ENCODE measurements at places on chromosomes 4 and X.
A peak's percentile ranks its signal among the peaks of the same experiment; 100 is the strongest.

DNA sequence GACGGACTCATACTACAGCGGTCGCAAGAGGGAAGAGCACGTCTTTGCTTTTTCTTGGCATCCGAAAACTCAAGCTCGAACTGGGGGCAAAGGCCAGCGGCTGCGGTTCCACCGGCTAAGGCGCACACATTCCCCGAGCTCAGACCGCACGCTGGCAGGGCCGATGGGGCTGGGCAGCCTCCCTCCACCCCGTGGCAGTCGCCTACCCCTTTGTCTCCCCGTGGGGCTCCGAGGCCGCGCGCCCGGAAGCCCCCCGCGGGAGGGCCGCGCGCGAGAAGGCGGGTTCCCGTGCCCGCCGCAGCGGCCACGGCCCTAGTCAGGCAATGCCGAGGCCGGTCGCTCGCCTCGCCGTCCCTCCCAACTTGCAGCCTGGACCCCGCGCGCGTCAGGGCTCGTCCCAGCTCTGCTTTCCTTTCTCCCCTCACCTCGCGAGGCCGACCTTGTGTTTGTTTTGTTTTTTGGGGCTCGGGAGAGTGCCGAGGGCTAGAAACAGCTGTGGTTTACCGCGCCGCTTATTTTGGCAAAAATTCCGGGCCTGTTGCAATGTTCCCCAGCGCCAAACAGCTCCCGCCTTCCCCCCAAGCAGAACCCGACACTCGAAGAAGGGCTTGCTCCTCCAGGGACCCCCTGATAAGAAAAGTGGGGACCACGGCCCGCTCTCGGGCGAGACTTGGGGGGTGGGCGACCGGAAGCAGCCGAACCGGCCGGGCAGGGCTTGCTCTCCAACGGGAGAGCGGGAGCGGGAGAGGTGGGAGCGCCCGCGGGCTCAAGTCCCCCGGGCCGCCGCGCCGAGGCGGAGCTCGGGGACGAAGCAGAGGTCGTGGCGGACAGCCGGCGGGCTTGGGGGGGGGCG lies 561 bp upstream of the N4BP2 start:
- DNase-seq = peak; percentile 89

DNA sequence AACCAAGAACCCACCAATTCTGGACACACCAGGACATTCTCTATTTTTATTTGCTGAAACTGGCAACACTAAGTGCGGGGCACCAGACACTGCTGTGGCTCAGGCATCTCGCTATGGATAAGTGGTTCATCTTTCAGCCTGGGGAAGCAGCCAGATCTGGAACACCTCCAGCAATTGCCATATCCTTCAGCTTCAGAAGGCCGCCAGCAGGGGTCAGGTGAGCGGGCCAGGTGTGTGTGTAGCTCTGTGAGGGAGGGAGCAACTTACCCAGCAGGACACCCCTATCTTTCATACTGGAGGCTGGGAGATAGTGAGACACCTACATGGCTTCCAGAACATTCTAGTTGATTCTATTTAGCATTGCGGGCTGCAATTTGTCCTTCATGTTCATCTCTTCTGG lies 57.0 kb upstream of the GBA3 start:
- no peak for DNase-seq

DNA sequence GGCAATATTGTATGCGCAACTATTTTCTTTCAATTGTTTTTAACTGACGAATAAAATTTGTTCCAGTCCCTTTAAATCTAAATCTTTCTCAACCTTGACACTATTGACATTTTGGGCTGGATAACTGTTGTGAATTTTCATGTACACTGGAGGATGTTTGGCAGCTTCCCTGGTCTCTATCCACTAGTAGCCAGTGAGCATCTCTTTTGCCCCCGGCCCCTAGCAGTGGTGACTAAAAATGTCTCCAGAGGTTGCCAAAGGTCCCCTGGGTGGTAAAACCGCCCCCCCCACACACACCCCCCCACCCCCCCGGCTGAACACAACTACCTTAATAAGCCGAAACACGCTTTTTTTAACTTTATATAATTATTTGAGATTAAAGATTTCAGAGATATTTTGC lies 514 bp downstream of the FANCB start:
- no peak for DNase-seq

DNA sequence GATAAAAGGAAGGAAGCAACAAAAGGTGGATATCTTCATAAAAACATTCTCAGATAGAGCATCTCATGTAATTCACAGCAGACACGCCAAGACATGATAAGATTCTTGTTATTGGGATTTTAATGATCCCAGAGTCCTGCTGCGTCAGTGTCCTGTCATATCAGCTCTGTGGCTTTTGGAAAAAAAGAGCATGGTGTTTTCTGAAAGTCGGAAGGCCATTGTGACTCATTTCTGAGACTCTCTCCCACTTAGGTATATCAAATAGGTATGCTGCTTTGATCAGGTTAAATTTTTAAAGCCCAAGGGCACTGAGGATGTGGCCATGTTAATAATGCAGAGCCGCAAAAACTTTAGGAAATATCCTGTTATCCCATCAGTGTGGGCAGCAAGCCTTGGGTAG lies 481.0 kb downstream of the KCNIP4 start:
- no peak for DNase-seq

DNA sequence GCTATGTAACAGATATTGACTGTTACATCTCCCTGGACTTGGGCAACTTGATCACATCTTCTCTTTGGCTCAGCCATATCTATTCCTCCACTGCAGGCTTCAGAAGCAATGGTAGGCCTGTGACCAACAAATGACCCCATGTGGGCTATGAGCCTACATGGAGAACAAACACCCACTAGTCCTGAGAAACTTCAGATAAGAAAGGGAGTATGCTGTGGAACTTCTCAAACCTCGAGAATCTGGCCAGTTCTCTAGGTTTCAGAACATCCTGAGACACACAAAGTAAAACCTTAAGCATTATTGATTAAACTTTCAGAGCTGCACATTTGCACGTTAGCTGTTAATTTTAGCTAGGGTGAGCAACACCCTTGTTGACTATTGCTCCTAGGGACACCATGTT lies 16.3 kb downstream of the RBMX2 start:
- DNase-seq = no peak

DNA sequence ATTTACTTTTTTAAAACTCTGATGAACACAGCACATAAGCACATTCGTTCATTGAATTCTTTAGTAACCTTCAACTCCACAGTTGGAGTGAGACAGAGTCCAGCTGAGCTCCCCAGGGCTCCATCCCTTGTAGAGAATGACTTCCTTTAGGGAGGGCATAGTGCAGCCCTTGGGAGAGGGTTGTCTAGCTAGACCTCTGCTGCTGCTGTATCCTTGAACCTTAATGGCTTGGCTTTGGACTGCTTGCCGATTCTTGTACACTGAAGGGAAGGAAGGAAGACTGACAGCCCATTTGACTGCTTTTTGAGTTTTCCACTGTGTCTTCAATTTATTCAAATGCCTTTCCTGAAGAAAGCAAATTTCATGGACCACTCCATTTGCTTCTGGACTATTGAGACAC lies 19.4 kb upstream of the FGG start:
- DNase-seq = no peak

DNA sequence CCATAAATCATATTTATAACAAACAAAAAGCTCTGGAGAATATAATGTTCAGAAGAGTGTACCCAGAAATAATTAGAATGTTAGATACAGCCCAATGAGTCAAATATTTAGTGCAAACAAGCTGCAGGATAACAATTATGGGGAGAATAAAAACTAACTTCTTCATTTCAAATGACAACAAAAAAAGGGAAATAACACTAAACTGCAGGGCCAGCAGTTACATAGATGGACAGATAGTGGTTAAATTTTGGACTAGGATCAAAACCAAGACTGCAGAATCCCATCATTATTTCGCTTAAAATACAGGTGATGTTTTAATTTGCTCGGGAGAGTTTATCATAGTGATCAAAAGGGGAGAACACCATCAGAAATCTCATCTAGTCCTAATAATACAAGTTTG lies 617 bp upstream of the GPR34 start:
- DNase-seq = no peak

DNA sequence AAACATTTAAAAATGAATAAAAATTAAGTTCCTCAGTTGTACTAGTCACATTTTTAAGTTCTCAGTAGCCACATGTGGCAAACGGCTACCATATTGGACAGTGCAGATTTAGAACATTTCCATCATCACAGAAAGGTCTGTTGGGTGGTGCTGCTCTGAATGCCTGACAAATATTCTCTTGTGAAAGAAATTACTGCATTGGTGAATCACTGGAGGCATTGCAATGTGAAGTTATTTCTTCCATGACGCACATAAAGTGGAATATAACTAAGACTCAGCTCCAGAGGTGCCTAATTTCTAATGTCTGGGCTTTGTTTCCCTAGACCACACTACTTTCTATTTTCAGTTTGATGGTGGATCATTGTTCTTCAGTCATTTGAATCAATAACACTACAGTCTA lies 44.9 kb downstream of the CLNK start:
- DNase-seq = no peak

GRCh38 chrX:79413963-79414362 lies 46.8 kb upstream of the ITM2A start:
- DNase-seq = no peak

- peak; percentile 24 for DNase-seq
Observed at GRCh38 chr4:181761156-181761555, 482.0 kb upstream of the TENM3 start.

DNA sequence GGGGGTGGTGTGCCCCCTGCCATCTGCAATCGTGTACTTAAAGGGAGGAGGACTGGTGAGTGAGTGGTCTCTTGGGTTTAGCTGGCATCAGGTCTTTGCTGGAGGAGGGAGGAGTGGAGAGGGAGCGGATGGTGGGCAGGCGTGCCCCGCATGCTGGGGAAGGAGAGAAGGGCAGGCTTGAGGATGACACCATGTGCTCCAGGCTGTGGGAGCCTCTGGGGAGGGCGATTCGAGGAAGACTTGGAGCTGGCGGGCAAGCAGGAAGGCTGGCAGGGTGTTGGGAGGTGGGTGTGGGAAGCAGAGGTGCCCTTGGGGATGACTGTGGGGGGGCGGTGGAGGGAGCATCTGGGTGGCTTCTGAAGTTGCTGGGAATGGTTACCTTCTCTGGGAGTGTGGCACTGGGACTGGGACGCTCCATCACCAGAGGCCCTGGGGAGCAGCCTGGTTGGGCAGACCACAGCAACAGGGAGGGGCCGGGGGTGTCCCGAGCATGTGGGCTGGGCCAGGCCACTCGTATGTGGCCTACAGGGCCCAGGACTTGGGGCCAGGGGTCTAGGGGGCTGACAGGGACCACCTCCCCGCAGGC lies 30.8 kb upstream of the AFAP1 start:
- no peak for DNase-seq

GRCh38 chrX:42149765-42150164 lies 226.4 kb upstream of the CASK start:
- DNase-seq = peak; percentile 49

GRCh38 chr4:184383497-184384055 lies 90.8 kb downstream of the IRF2 start:
- peak; percentile 96 for DNase-seq

DNA sequence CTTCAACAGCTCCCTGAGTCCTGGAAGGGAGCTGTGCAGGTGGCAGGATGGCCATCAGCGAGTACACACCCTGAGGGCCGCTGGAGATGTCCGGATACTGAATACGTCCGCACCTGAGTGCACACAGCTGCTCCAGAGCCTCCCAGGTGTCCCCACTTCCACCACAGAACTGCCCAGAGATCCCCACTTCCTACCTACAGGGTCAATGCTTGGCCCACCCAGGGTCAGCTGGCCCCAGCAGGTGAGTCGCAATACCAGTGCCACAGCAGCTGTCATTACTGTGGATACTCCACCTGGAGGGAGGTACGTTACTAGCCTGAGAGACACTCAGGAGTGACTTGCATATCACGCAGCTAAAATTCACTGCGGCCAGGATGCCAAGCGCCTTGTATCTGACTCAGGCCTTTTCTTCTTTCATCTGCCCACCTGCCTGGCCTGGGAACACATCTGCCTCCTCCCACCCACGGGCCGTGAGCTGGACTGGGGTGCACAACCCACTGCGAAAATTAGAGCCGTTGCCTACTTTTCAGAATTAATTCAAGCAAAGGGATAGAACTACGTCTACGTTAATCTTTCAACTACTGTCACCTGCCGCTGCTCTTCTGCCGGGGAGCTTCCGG lies 9.4 kb downstream of the C4orf50 start:
- DNase-seq = no peak

DNA sequence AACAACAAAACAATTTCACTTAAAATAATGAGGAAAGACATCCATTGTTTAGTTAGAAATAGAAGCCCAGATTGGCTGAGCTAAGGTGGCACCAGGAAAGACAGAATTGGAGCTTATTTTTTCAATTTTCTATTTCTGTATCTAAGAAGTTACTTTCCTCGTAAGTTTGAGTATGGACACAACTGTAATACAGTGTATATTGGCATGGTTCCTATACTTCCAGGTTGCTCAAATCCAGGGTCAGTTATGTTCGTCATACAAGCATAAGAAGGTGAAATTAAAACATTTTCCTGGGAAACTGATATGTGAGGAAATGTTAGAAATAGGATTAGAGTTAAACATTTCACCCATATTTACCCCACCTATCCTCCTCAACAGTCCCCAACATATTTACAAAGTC lies 170.4 kb upstream of the AGA start:
- no peak for DNase-seq

- DNase-seq = peak; percentile 83
Observed at GRCh38 chr4:40046311-40046980, 10.2 kb upstream of the N4BP2 start.

DNA sequence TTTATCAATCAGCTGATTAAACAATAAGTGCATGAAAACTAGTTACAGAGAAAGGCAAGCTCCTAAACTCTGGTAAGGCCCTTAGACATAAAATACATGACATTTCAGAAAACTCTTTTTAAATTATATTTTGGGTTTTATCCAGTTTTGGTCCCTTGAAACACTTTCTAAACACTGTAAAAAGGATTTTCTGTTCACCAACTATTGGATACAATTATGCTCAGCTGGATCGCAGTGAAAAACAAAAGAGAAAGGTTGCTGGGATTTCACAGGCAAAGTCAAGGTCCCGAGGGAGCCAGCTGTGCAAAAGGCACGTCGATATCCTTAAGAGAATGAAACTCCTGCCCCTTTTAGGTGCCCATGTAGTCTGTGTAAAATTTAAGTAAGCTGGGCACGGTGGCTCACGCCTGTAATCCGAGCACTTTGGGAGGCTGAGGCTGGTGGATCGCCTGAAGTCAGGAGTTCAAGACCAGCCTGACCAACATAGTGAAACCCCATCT lies 1018.4 kb upstream of the INTU start:
- no peak for DNase-seq

GRCh38 chr4:132642016-132642817 lies 506.9 kb upstream of the PCDH10 start:
- peak; percentile 65 for DNase-seq

DNA sequence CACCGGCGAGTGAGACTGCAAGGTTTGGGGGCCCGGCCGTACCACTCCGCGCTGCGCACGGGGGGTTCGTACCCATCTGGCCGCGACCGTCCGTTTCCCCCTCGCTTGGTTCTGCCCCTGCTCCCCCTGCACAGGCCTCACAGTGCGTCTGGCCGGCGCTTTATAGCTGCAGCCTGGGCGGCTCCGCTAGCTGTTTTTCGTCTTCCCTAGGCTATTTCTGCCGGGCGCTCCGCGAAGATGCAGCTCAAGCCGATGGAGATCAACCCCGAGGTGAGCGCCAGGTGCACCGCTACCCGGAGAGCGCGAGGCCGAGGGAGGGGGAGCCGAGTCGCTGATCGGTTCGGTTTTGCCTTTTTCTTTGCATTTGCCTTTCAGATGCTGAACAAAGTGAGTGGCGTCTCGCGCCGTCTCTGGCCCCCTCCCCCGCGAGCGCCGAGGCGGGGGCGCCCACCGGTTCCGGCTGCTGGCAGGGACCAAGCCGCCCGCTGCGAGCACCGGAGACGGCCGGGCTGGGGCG lies at the start of gene UCHL1:
Gene UCHL1, plus strand, starts transcription at position 189 of the 517 bp plus-strand sequence. Its CDS starts 49 bp downstream, at position 238.
- DNase-seq = peak; percentile 85

- DNase-seq = peak; percentile 63
Observed at GRCh38 chrX:150155436-150156035, 207.6 kb upstream of the MAMLD1 start.

- DNase-seq = no peak
Observed at GRCh38 chrX:95675794-95676193, 1008.8 kb upstream of the DIAPH2 start.

Measured in fibroblast of pulmonary artery (primary cell).